A549 treated with dexamethasone at 1 μM for 4 hours (cell line): ENCODE measurements at places on chromosomes 3 and 15. TPM values are rescaled to one million over a fixed set of nuclear protein-coding genes. Genes with fewer than 3 reads are reported as not detected.

Gene GOLGA8M
- total RNA-seq, result 0.06 to 0.24 TPM in 2 of 5 replicates, not detected in the others

Gene TGM4
- total RNA-seq, result 0.25 to 0.39 TPM (median 0.27 TPM) in 5 replicates

Gene DNAJA4
- total RNA-seq, result 0.02 to 0.09 TPM (median 0.07 TPM) in 3 of 5 replicates, not detected in the others

Gene ERC2
- total RNA-seq, result 0.14 to 0.36 TPM in 2 of 5 replicates, not detected in the others

Gene AADACL2
- not detected in 5 replicates for total RNA-seq

Gene UBAP1L
- 0.29 to 1.4 TPM (median 0.61 TPM) in 5 replicates for total RNA-seq

Gene ITPKA
- total RNA-seq, result 9.7 to 16.4 TPM (median 13.2 TPM) in 5 replicates

Gene LARP6
- 48.5 to 76.8 TPM (median 71.1 TPM) in 5 replicates for total RNA-seq

Gene TMCO5A
- total RNA-seq, result not detected in 5 replicates

Gene SLC6A1
- 0.07 TPM in 1 of 5 replicates, not detected in the others for total RNA-seq

Gene DPPA2
- 0.06 TPM in 1 of 5 replicates, not detected in the others for total RNA-seq

Gene SKIL
- 23.5 to 40.8 TPM (median 35.1 TPM) in 5 replicates for total RNA-seq

Gene OR5K2
- total RNA-seq, result not detected in 5 replicates

Gene SUCNR1
- total RNA-seq, result 0.06 to 0.08 TPM (median 0.07 TPM) in 5 replicates

Gene IQCF5
- total RNA-seq, result not detected in 5 replicates

Gene CRBN
- total RNA-seq, result 23.9 to 27.2 TPM (median 25.4 TPM) in 5 replicates

Gene KLHL6
- 0.01 to 0.02 TPM (median 0.01 TPM) in 3 of 5 replicates, not detected in the others for total RNA-seq

Gene CTXN2
- total RNA-seq, result 0.02 to 0.05 TPM (median 0.03 TPM) in 3 of 5 replicates, not detected in the others

Gene CPB1
- not detected in 5 replicates for total RNA-seq

Gene COL8A1
- not detected in 5 replicates for total RNA-seq

Gene MAP1A
- 0.45 to 0.74 TPM (median 0.64 TPM) in 5 replicates for total RNA-seq

Gene RAB6B
- 1.9 to 3.0 TPM (median 2.5 TPM) in 5 replicates for total RNA-seq

Gene LMAN1L
- 0.04 TPM in 1 of 5 replicates, not detected in the others for total RNA-seq

Gene NSMCE3
- 15.3 to 16.3 TPM (median 16.0 TPM) in 5 replicates for total RNA-seq

Gene TCTA
- total RNA-seq, result 21.6 to 23.2 TPM (median 22.2 TPM) in 5 replicates

Gene C3orf70
- total RNA-seq, result 0.07 to 0.16 TPM (median 0.13 TPM) in 5 replicates

Gene ALDH1L1
- 0.12 to 0.22 TPM (median 0.17 TPM) in 5 replicates for total RNA-seq

Gene LIPH
- 4.7 to 6.1 TPM (median 5.1 TPM) in 5 replicates for total RNA-seq

Gene VGLL3
- total RNA-seq, result 6.3 to 18.2 TPM (median 13.5 TPM) in 5 replicates

Gene ZDHHC19
- 0.17 to 0.21 TPM (median 0.19 TPM) in 3 of 5 replicates, not detected in the others for total RNA-seq

Gene ABHD5
- total RNA-seq, result 18.5 to 24.1 TPM (median 19.8 TPM) in 5 replicates

Gene QTRT2
- total RNA-seq, result 21.5 to 25.7 TPM (median 23.4 TPM) in 5 replicates

Gene TMEM207
- not detected in 5 replicates for total RNA-seq

Gene ROPN1
- total RNA-seq, result not detected in 5 replicates

Gene SLC51A
- not detected in 5 replicates for total RNA-seq

Gene CDHR4
- 0.15 to 0.26 TPM (median 0.24 TPM) in 5 replicates for total RNA-seq

Gene STX19
- total RNA-seq, result not detected in 5 replicates

Gene SEMA3F
- 13.4 to 22.0 TPM (median 19.5 TPM) in 5 replicates for total RNA-seq

Gene ATP13A5
- not detected in 5 replicates for total RNA-seq

Gene HCLS1
- 0.08 to 0.15 TPM (median 0.11 TPM) in 4 of 5 replicates, not detected in the other for total RNA-seq

Gene HIGD2B
- total RNA-seq, result 0.10 TPM in 1 of 5 replicates, not detected in the others

Gene GOLGA6L1
- total RNA-seq, result not detected in 5 replicates

Gene ZNF860
- total RNA-seq, result 1.3 to 1.9 TPM (median 1.7 TPM) in 5 replicates

Gene CADM2
- 0.09 to 0.27 TPM (median 0.18 TPM) in 5 replicates for total RNA-seq

Gene ECE2
- not detected in 5 replicates for total RNA-seq
